ENCODE measurements at places on chromosomes 12 and 14. TPM values are rescaled to one million over a fixed set of nuclear protein-coding genes. Genes with fewer than 3 reads are reported as not detected.

Gene NFE2
- total RNA-seq: not detected

GRCh38 chr12:65840793-65841670 lies 16.7 kb downstream of the HMGA2 start:
- no peak for DNase-seq

DNA sequence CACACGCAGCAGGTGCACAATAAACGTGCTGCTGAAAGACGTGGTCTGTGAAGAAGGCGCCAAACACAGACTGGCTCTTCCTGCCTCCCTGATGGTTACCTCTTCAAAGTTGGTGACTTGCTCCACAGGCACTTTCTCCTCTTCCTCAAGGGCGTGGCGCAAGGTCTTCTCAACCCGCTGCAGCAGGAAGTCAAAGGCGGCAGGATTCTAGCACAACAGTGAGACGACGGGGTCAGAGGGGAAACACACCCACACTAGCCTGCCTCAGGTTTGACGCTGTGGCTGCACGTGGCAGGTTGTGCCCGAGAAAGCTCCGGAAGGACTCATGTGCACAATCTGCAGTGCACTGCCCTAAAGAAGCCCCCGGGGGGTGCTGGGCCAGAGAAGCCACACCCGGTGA lies 15.0 kb downstream of the POLE start:
- DNase-seq: no peak

DNA sequence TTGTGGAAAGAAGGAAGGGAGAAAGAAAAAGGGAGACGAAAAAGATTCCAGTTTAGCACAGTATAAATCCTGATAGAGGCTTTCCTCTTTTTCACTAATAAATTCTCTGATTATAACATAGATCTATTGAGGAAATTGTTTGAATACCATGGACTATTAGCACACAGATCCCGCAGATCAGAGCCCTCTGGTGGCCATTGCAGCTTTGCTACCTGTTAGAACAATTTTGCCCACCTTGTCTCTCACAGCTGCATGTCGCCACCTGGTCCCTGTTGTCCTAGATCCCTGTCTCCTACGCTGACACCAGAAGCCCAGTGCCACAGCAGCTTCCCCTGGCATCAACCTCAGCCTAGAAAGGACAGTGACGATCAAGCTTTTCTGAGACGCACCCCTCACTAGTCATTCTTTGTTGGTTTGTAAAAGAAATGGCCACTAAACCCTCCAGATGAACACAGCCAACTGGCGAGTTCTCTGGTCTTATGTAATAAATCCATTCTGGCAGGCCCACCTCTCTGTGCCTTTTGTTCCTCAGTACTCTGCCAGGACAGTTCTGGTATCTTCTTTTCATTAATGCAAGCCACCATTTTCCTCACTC lies 9.9 kb downstream of the GPHB5 start:
- DNase-seq: peak; percentile 46

Gene ASCL1
- total RNA-seq: not detected

DNA sequence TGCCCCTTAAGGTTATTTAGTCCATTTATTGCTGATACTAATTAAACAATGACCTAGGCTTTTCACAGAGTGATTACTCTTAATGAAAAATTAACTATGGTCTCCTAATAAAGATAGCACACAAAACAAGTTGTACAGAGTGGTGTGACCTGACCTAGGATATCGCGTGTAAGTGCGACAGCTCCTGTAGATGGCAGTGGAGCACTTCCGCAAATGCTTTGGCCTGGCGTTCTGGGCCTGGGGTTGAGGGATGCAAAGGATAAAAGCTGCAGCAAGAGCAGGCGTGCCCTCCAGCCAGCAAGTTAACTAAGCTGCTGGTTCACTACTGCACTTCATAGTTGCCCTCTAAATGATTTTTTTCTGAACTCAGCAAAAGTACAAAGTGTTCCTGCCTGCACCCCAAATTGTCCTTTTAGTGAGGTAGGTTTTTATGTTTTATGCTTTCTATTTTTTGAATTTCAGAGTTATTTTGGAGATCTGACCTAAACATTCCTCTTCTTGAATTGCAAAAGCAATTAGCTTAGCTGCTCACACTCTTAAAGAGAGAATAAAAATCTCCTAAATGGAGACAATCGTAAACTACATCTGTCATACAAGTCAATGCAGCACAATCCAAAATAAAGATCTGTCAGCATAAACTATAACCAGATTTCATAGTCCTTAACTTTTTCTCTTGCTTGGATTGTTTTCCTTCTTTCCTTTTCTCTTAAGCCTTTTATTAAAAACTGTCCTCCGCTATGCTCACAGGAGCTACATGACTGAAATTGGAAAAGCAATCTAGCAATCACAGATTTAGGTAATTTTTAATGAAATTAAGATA lies 379.6 kb downstream of the LRIG3 start:
- DNase-seq: peak; percentile 45

- DNase-seq: no peak
Observed at GRCh38 chr12:93341409-93342049, 36.2 kb upstream of the NUDT4 start.

DNA sequence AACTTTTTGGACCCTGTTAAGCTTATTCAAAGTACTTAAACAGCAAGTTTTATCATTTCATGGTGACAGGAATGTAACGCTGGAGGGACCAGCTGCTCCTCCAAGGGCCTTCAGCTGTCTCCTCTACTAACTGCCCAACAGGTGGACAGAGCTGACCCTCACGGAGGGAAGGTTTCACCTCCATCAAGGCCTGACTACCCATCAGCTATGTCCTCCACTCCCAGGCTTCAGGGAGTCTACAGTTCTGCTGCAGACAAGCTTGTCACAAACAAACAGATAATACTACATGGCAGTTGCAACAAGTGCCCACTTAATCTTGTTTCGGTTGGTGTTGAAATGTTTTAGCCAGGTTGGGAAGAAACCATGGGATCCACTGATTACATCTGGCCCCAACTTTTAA lies 175.1 kb downstream of the TTC7B start:
- DNase-seq: no peak

- peak; percentile 62 for DNase-seq
Observed at GRCh38 chr12:121465921-121466793, 66.2 kb downstream of the RNF34 start.

DNA sequence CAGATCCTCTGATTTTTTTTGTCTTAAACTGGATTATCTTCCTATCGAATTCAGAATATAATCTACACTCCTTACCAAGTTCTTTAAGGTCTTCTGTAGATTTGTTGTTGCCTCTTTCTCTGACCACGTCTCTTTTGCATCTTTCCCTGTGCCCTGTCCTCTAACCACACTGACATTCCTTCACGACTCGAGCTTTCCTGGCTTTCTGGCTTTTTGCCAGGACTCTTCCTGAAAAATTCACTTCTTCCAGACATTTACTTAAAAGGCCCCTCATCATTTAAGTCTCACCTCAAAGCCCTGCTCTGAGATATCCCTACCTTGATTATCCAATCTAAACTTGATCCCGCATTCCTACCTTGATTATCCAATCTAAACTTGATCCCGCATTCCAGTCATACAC lies 422.3 kb upstream of the DCN start:
- no peak for DNase-seq

Gene KCNC2
- not detected for total RNA-seq

GRCh38 chr12:51823875-51824565 lies 24.5 kb downstream of the FIGNL2 start:
- DNase-seq: peak; percentile 39

DNA sequence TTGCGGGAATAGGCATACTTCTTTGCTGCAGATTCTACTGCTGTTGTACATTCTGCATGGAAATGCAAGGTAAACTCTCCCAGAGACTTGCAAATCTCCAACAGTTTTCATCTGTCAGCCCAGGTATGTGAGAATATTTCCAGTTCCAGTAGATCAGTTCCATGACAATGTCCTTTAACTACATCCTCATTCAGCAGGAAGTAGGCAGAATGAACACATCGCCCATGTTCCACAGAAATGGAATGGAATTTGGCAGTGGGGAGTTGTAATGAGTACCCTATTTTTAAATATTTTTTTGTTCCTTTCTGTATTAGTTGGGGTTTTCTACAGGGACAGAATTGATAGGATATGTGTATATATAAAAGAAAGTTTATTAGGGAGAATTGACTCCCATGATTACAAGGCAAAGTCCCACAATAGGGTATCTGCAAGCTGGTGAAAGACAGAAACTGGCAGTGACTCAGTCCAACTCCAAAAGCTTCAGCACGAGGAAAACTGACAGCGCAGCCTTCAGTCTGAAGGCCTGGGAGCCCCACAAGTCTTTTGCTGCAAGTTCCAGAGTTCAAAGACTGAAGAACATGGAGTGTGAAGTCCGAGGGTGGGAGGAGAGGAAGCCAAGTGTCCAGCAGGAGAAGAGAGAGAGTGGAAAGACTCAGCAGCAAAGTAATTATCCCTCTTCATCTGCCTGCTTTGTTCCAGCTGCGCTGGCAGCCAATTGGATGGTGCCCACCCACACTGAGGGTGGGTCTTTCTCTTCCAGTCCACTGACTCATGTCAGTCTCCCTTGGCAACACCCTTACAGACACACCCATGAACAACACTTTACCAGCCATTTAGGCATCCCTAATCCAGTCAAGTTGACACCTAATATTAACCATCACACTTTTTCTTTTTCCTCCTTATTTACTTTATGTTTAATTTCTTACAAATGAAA lies 110.4 kb upstream of the SCAF11 start:
- DNase-seq: no peak

Gene LTBR
- not detected for total RNA-seq

GRCh38 chr12:13627536-13627935 lies 353.9 kb downstream of the GRIN2B start:
- DNase-seq: no peak

DNA sequence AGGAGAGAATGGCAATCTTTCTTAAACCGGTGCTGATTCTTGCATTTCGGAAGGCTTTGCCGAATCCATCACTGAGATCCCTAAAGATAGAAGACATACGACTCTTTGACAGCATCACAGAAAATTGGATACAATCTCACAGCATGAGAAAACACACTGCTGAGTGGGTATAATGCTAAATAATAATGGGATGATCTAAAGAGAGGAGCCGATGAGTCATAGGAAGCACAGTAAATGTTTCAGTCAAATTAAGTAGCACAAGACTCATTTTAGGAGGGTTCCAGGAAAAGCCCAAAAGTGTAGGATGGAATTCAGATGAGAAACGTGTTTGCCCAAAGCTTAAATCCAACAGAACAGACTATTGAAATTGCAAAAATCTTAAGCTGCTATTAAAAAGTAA lies 81.7 kb downstream of the CPNE8 start:
- DNase-seq: no peak

GRCh38 chr14:105864651-105865265 lies 338.4 kb downstream of the TMEM121 start:
- DNase-seq: no peak

- no peak for DNase-seq
Observed at GRCh38 chr12:102959391-102959790, 1.9 kb downstream of the ASCL1 start.

GRCh38 chr14:67253076-67253635 lies 11.9 kb downstream of the PALS1 start:
- no peak for DNase-seq

Gene SAMD4A
- total RNA-seq: 0.55 TPM

Gene SBNO1
- 57.9 TPM for total RNA-seq

GRCh38 chr14:29895591-29896083 lies 32.0 kb downstream of the PRKD1 start:
- no peak for DNase-seq

GRCh38 chr12:50314636-50315312 lies 31.5 kb upstream of the LIMA1 start:
- DNase-seq: peak; percentile 50

- DNase-seq: no peak
Observed at GRCh38 chr12:3959799-3960560, 86.8 kb upstream of the PARP11 start.

- no peak for DNase-seq
Observed at GRCh38 chr14:36022765-36023410, 153.6 kb downstream of the PTCSC3 start.

- no peak for DNase-seq
Observed at GRCh38 chr14:32728976-32729375, 209.7 kb upstream of the NPAS3 start.

GRCh38 chr12:27048822-27049752 lies 26.7 kb downstream of the MED21 start:
- DNase-seq: no peak

Gene TBX5
- total RNA-seq: not detected

DNA sequence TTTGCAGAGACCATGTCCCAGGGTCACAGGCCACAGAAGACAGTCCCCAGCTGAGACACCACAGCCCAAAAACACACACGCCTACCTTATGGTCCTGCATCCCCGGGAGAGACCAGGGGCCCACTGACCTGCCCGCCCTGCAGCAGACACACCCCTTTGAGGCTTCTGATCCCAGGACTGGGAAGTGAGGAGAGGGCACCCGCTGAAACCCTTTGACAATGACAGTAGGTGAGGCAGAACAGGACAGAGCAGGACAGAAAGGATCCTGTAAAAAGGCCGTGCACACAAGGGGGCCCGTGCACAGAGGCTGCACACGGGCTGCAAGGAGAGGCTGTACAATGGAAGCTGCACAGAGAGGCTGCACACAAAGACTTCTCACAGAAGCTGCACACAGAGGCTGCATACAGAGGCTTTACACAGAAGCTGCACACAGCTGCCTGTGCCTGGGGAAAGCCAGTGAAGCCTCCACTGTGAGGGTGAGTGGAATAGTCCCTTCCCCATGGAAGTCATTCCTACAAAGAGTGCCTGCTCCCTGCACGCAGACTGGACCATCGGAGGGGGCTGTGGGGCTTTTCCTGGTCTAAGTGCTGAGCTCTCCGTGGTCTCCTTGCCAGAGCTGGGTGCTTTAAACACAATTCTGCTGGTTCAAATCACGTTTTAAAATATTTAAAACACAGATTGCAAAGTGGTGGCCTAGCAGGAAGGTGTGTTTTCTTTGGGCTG lies 16.6 kb upstream of the SFSWAP start:
- DNase-seq: no peak

Gene BIN2
- 9.7 TPM for total RNA-seq

Gene KLHDC2
- 64.9 TPM for total RNA-seq

Gene PRH2
- not detected for total RNA-seq

Gene KRT72
- not detected for total RNA-seq

DNA sequence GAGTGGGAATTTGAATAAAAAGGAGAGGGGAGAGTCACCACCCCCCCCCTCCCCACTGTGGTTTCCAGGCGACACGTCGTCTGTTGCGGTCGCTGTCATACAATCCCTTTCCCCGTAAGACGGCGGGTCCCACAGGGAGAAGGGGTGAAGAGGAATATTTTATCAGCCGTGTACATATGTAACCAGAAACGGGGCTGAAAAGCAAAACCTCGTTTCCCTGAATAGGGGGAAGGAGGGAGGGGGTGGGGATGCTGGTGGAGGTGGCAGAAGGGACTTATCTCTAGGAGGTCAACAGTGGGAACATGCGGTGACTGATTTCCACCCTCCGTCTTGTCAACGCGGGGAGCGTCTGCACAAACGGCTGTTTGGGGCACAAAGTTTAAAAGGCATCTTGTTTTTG lies 171.4 kb downstream of the RBM19 start:
- no peak for DNase-seq

Gene PTPN21
- not detected for total RNA-seq

Data from OCI-LY7 (cell line).